ENCODE measurements at places on chromosomes 1 and 21.

- no peak for DNase-seq
Measured at GRCh38 chr1:234408757-234409156, 35.5 kb downstream of the COA6 start.

GRCh38 chr1:198105185-198105584 is 51.6 kb upstream of the NEK7 start:
- no peak for DNase-seq

GRCh38 chr1:18530587-18531502 is 50.1 kb downstream of the KLHDC7A start:
- DNase-seq, result no peak

GRCh38 chr1:186882372-186883134 is 53.8 kb downstream of the PLA2G4A start:
- no peak for DNase-seq

DNA sequence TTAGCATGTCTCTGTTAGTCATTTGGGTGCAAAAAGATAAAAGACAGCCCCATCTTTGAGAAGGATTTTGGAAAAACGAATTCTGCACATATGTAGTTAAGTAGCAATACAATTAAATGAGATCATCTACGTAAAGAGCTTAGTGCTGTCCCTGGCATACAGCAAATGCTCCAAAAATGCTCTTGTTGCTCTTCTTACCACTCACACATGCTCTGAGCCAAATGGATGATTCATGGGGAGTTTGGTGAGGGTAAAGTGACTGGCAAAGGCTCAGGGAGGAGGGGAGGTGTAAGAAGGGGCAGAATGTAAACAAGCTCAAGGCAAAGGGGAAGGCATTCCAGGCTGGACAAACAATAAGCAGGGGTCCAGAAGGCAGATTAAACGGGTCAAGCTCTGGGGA is 191.9 kb downstream of the AK5 start:
- DNase-seq, result no peak

GRCh38 chr21:26506956-26507355 is 66.1 kb downstream of the CYYR1 start:
- no peak for DNase-seq

DNA sequence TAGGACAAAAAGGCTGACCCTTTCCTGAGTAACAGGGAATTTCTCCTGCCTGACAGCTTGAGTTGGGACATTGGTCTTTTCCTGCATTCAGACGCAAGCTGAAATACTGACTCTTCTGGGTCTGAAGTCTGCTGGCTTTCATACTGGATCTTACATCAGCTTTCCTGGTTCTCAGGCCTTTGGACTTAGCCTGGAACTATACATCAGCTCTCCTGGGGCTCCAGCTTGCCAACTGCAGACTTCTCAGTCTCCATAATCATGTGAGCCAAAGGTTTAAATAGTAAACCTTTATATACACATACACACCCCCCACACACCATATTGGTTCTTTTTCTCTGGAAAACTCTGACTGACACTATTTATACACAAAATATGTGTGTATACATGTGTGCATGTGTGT is 59.0 kb upstream of the KCND3 start:
- no peak for DNase-seq

- DNase-seq, result no peak
Measured at GRCh38 chr1:38735651-38736161, 123.9 kb downstream of the RRAGC start.

DNA sequence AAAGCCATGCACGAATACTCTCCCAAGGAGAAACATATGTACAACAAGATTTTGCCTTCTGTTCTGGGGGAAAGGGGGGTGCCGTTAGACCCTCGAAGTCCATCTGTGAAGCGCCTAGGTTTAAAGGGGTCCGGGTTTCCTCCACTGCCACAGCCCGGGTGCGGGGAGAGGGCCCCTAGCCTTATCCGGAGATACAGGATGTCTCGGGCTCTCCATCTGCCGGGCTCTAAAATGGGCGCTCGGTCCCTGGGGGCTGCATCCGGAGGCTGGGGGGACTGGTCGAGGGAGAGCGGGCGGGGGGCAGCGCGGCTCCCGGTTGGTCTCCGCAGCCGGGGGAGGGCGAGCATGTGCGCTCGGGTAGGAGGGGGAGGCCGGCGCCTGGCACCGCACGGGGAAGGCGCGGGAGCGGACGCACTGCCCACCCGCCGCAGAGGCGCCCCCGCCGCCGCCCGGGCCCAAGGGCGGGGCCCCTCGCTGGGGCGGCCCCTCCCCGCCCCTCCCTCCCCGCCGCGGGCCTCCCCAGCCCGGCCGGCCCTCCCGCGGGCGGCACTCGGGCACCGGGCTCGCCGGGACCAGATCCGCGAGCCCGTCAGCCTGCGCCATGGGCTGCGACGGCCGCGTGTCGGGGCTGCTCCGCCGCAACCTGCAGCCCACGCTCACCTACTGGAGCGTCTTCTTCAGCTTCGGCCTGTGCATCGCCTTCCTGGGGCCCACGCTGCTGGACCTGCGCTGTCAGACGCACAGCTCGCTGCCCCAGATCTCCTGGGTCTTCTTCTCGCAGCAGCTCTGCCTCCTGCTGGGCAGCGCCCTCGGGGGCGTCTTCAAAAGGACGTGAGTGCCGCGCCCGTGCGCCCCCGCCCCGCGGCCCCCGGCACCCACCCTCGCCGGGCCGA is 63.1 kb downstream of the ELK4 start:
- no peak for DNase-seq

DNA sequence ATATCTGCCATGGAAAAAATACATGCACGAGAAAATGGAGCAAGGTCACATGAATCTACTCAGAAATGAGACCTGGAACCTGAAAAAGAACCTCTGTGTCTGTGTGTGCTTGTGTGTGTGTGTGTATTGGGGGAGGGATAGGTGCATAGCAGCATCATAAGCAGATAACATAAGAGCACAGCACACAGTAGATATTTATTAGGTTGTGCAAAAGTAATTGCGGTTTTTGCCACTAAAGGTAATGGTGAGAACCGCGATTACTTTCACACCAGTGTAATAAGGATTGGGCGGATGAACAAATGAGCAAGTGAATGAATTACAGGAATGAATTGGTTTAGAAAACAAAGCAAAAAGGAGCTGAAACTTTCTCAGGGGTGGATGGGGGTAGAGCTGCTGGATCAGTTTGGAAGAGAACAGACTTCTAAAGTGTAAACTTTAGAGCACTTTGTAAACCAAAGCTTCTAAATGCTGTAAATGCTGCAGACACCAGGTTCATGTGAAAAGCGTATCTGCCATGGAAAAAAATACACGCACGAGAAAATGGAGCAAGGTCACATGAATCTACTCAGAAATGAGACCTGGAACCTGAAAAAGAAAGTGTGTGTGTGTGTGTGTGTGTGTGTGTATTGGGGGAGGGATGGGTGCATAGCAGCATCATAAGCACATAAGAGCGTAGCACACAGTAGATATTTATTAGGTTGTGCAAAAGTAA is 156.9 kb downstream of the TOMM20 start:
- no peak for DNase-seq

- DNase-seq, result no peak
Measured at GRCh38 chr1:163063610-163064009, 5.6 kb upstream of the RGS4 start.

DNA sequence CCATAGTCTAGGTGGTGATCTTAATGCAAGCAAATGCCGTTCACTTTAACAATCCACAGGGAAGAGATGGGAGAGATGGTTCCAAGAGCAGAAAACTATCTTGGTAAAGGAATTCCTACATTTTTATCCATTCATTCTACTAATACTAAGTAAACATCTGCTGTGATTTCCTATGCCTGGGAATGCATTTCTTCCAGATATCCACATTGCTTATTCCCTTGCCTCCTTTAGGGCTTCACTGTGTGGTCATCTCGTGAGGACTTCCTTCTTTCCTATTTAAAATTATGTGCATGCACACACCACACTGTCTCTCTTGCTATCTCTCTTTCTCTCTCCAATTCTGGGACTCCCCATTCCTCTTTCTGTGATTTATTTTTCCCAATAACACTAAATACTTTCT is 199.0 kb upstream of the C1orf105 start:
- DNase-seq, result no peak

DNA sequence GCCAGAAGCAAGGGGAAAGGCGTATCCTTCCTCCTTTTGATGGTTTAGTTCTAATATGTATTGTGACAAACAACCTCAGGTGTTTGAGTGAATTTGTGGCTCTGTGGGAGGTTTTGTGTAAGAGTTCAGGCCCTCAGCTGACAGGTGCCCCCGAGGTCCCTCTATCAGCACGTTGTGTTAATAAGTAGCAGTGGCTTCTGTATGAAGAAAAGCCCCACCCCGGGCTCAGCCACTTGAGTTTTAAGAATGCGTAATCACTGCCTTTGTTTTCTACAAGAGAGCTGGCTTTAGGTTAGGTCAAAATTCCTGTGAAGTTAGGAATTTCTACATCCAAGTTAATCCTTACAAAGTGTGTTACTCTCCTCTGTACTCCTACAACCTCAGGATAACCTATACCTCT is 92.4 kb upstream of the PGBD5 start:
- no peak for DNase-seq

GRCh38 chr1:60898413-60898812 is 183.9 kb upstream of the NFIA start:
- no peak for DNase-seq

DNA sequence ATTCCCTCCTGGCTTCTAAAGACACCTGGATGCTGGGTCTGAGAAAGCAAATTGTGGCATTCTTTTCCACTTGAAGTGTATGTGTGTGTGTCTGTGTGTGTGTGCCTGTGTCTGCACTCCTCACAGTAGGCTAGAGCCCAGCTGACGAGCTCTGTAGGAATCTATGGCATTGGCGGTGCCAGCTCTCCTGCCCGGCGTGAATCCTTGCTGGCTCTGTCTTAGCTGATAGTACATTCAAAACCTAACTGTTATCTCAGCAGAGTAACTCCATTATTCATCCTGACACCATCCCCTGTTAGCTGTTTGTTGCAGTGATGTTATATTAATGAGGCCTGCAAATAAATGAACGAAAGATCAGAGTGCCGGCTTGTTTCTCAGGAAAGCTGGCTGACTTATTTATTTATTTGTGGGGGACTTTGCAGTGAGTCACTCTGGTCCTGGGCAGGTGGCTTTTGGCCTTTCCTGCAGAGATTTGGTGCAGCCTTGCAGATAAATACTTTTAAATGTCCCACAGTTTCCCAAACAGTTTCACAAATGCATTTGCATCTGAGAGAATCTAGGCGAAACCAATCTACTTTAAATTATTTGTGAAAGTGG is 160.6 kb upstream of the CD34 start:
- no peak for DNase-seq

- no peak for DNase-seq
Measured at GRCh38 chr1:101002551-101002950, 23.0 kb downstream of the DPH5 start.

GRCh38 chr1:933603-933940 is 9.8 kb downstream of the SAMD11 start:
- DNase-seq, result no peak

GRCh38 chr1:97174039-97174704 is 452.6 kb downstream of the PTBP2 start:
- DNase-seq, result no peak

All from cerebellar nuclear complex (tissue), 1 donor.